Left hindlimb (tissue), 1 donor: ENCODE measurements at places on chromosomes 3 and 15.

GRCh38 chr15:92934716-92935115 is 34.6 kb downstream of the CHD2 start:
- DNase-seq: no peak

DNA sequence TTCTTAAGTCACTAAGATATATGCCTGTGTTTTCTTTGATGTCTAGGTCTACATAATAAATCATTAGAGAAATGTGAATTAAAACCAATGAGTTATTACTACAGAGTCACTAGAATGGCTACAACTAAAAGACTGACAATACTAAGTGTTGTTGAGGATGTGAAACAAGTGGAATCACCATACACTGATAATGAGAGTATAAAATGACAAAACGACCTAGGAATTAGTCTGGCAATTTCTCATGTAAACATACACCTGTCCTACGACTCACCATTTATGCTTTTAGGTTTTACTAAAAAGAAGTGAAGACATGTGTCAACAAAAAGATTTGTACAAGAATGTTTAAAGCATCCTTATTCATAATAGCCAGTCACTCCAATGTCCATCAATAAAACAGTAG is 75.2 kb upstream of the SATB1 start:
- DNase-seq: no peak

GRCh38 chr3:175073219-175073905 is 214.2 kb downstream of the NAALADL2 start:
- no peak for DNase-seq

- DNase-seq: no peak
Observed at GRCh38 chr3:193737191-193737751, 144.3 kb downstream of the OPA1 start.

DNA sequence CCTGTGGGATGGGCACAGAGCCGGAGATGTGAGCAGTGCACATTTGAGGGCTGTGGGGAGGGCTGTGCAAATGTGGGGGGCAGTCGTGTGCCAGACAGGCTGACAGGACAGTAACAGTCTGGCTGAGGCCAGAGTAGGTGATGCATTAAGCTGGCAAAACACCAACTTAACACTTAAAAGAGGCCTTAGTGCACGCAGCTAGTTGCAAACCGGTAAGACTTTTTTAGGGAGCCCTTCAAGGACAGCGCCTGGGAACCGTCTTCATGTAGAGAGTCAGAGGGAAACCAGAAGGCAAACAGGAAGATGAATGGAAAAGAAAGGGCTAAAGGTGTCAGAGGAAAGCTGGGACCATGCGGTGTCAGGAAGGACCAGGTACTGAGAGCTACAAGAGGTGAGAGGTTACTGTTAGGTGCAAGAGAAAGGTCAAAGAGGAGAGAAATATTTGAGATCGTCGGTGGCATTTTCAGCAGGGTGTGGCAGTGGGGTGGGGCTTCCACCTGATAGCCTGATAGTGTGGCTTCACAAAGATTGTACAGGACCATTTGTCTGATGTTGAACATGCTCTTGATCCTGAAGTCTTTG is 30.0 kb upstream of the CHD2 start:
- no peak for DNase-seq

GRCh38 chr3:18841422-18842343 is 306.6 kb upstream of the KCNH8 start:
- no peak for DNase-seq

DNA sequence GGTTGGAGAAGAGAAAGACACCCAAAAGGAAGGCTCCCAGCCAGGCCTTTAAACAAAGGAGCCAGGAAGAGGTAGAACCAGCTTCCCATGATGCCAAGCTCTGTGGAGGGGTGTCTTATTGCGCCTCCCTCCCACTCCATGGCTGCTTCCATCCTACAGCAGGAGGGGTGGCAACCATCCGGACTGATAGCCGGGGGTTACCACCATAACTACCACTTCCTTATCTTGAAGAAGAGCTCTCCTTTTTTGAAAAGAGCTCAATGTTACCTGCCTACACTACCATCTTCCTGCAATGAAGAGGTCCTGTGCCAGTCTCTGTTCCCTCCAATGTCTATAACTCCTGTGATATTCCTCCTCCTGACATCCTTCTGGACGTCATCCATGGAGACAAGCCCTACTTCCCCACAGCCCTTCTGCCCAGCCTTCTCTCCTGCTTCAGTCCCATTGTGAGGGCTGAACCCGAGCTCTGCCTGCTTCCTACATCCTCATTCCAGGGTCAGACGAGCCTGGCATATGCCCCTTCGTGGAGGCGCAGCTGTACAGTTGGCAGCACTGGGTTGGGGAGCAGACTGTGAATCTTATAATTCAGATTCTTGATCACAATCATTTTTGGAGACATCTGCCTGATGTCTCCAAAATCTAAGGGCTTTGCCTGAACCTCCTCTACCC is 8.5 kb downstream of the CCDC9B start:
- no peak for DNase-seq

- no peak for DNase-seq
Observed at GRCh38 chr3:78988324-78988723, 779.5 kb downstream of the ROBO1 start.

GRCh38 chr15:40906991-40907802 is 12.9 kb downstream of the VPS18 start:
- DNase-seq: peak; percentile 81

DNA sequence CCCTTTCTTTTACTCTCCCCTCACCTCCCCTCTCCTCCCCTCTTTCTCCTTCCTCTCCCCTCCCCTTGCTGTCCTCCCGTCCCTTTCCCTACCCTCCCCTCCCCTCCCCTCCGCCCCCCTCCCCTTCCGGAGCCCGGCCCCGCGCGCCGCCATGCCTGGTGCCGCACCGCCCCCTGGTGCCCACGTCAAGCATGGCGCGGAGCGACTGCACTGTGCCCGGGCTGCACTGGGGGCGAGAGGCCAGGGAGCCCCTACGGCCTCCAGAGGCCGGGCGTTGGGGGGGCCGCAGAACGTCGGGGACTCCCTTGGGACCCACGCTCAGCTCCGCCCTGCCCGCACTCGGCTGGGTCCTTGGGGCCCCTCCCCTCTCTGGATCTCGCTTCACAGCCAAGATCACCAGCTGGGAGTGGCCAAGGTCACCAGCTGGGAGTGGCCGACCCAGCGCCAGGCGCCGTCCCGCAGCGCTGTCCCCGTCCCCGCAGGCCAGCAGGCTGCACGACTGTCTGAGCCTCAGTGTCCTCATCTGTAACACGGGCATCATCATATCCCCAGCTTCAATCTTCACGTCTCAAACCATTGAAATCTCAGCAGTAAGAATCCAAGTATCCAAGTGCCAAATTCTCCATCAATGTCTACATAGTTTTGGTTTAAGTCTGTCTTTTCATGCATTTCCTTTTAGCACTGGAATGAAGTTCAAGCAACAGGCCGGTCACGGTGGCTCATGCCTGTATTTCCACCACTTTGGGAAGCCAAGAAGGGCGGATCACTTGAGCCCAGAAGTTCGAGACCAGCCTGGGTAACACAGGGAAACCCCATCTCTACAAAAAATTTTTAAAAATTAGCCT is 42.5 kb downstream of the TPRA1 start:
- peak; percentile 87 for DNase-seq

- DNase-seq: no peak
Observed at GRCh38 chr15:70585707-70586034, 177.7 kb downstream of the UACA start.

DNA sequence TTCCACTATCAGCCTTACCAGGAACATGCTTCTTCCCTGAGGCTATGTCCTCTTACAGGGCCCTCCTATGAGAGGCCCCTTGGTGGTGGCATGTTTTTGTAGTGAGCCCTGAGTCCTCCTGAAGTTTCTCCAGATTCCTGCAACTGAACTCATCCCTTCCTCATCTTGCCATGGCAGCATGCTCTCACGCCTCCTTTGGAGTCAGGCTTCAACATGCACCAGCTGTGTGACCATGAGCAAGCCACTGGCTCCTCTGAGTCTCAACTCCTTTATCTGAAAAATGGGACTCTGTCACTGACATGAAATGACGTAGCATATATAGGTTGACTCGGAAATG is 216.3 kb upstream of the TLE3 start:
- DNase-seq: no peak

DNA sequence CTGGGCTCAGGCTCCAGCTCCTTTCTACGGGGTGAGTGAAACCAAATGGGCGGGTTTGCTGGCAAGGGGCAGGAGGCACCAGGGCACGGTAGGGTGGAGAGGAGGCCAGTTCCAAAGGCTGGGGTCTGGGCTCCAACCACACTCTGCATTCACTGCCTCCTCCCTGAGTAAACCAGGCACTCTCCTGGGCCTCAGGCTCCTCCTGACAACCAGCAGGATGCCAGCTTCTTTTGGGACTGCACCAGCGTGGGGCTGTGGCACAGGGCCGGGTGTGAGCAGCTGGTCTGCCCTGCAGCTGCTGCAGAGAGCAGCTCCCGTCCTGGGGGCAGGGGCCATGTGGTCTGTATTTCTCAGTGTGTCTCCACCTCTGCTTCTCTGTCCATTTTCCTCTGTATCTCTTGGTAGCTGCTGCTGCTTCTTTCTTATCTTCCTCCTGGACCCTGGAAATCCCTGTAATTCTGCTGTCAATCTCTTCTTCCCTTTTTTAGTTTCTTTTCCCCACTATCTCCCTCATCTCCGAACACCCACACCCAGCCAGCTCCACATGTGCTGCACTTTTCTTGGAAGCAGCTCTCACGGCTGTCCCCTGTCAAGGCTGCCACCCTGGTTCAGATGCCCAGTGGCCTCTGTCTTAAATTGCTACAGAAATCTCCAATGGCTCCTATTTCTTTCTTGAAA is 54.9 kb upstream of the TBC1D21 start:
- no peak for DNase-seq
